Purkinje cell (primary cell): ENCODE measurements at places on chromosomes 7 and 10. TPM values are rescaled to one million over a fixed set of nuclear protein-coding genes. Genes with fewer than 3 reads are reported as not detected.

FBXO24 gene
- polyA plus RNA-seq = not detected in 2 replicates

H2BK1 gene
- not detected in 2 replicates for polyA plus RNA-seq

HOXA7 gene
- polyA plus RNA-seq = not detected in 2 replicates

C10orf105 gene
- polyA plus RNA-seq = not detected in 2 replicates

FAM25G gene
- not detected in 2 replicates for polyA plus RNA-seq

PLCE1 gene
- polyA plus RNA-seq = 0.48 and 0.58 TPM in 2 replicates

FIS1 gene
- 176 and 223 TPM in 2 replicates for polyA plus RNA-seq

ALOX5 gene
- 0.27 TPM in 1 of 2 replicates, not detected in the other for polyA plus RNA-seq

UBTD1 gene
- not detected in 2 replicates for polyA plus RNA-seq

FOXI2 gene
- not detected in 2 replicates for polyA plus RNA-seq

PNLIPRP3 gene
- not detected in 2 replicates for polyA plus RNA-seq

NOD1 gene
- polyA plus RNA-seq = 0.30 TPM in 1 of 2 replicates, not detected in the other

HKDC1 gene
- polyA plus RNA-seq = 1.6 and 2.2 TPM in 2 replicates

TDRD1 gene
- polyA plus RNA-seq = 3.0 and 4.3 TPM in 2 replicates

ZWINT gene
- 3.2 and 4.4 TPM in 2 replicates for polyA plus RNA-seq

GPAM gene
- polyA plus RNA-seq = 2.8 and 9.4 TPM in 2 replicates

GTF2IRD1 gene
- 41.3 and 60.5 TPM in 2 replicates for polyA plus RNA-seq

TLX1 gene
- not detected in 2 replicates for polyA plus RNA-seq

PARD3 gene
- polyA plus RNA-seq = 0.94 and 1.0 TPM in 2 replicates

HTR5A gene
- 60.9 and 79.7 TPM in 2 replicates for polyA plus RNA-seq

GPR141 gene
- polyA plus RNA-seq = not detected in 2 replicates

CUZD1 gene
- 0.66 TPM in 1 of 2 replicates, not detected in the other for polyA plus RNA-seq

SH2D4B gene
- 0.21 TPM in 1 of 2 replicates, not detected in the other for polyA plus RNA-seq

OR2A5 gene
- polyA plus RNA-seq = not detected in 2 replicates

CPA4 gene
- not detected in 2 replicates for polyA plus RNA-seq

KIAA1549 gene
- polyA plus RNA-seq = 1.0 TPM in 1 of 2 replicates, not detected in the other

NAT16 gene
- not detected in 2 replicates for polyA plus RNA-seq

GHRHR gene
- not detected in 2 replicates for polyA plus RNA-seq

RET gene
- 28.6 and 48.5 TPM in 2 replicates for polyA plus RNA-seq
